ENCODE measurements at places on chromosomes 2 and 18. TPM values are rescaled to one million over a fixed set of nuclear protein-coding genes. Genes with fewer than 3 reads are reported as not detected.

Gene CPO
- polyA plus RNA-seq, result 0.90 TPM

Gene REG1B
- not detected for polyA plus RNA-seq

Gene TACR1
- polyA plus RNA-seq, result 3.6 TPM

Gene IL18RAP
- polyA plus RNA-seq, result not detected

Gene ACOXL
- 9.0 TPM for polyA plus RNA-seq

Gene ANKRD53
- 0.32 TPM for polyA plus RNA-seq

Gene SERPINB3
- 0.33 TPM for polyA plus RNA-seq

DNA sequence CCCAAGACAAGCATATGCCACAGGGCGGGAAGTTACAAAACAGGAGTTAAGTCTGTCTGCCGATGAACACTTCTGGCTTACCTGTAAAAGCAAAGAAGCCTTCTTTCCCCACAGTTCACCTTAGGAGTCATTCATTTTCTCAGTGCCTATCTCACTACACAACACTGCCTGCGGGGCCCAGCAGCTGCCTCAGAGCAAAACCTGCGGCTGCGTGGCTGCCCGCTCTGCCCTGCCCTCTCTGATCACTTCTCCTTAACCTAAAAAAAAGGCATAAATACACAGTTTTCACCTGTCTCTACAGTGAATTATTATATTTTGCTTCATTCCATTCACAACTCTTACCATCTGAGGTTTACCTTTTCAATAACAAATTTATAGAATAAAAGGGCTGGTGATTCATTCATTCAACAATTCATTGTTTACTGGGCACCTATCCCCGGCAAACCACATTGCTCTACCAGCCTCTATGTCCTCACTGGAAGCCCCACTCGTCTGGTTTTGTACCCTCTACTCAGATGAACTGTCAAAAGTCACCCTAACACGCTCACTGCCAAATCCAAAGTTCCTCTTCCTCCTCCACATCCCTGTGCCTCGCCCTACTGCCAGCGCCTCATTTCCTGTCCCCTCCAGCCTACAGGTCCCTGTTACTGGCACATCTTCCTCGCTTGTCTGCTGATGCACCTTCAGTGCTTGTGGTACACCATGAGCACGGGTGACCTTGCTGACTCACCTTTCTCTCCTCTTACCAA, 31.4 kb downstream of the AFG3L2 start:
- no peaks in the 10 kb centered on the region for H3K4me1 ChIP-seq
- H3K27ac ChIP-seq, result peak overlapping the region; percentile 66
- DNase-seq, result no peak
- peaks cover 18% of the 10 kb centered on the region for H3K36me3 ChIP-seq
- H3K27me3 ChIP-seq, result no peaks in the 10 kb centered on the region

DNA sequence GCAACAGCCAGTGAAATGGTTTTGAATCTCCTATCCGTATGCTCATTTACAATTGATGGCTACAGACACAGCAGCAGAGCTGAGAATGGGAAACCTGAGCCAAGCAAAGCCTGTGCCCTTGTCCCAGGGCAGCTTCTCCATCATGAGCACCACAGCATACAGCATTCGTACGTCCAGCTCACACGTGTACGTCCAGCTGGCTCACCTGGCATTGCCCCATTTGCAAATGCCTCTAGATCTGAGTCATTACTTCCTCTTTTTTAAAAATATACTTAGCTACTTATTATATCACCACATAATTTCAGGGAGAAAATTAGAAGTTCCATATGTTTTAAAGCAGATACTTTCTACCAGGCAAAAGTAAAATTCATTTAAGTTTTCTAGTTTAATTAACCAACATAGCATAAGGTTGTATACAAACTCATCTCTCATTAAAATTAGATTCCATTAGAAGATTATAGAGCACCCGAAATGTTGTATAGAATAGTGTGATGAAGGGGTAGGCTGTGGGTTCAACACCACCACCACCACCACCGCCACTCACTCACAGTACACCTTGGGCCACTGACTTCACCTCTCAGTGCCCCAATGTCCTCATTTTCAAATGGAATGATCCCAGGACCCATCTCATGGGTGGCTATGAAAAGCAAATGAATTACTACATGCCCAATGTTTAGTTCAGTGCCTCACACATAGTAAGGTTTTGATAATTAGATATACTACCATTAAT, 31.4 kb upstream of the TMEM177 start:
- H3K4me1 ChIP-seq, result peaks cover 5% of the 10 kb centered on the region
- no peaks in the 10 kb centered on the region for H3K27me3 ChIP-seq
- no peak overlapping the region for H3K27ac ChIP-seq
- no peaks in the 10 kb centered on the region for H3K36me3 ChIP-seq
- no peak overlapping the region for H3K4me3 ChIP-seq

GRCh38 chr18:36568487-36568886, 260.3 kb downstream of the TPGS2 start:
- no peak for DNase-seq
- H3K27ac ChIP-seq, result no peak overlapping the region
- H3K4me1 ChIP-seq, result peaks cover 22% of the 10 kb centered on the region
- no peaks in the 10 kb centered on the region for H3K36me3 ChIP-seq

DNA sequence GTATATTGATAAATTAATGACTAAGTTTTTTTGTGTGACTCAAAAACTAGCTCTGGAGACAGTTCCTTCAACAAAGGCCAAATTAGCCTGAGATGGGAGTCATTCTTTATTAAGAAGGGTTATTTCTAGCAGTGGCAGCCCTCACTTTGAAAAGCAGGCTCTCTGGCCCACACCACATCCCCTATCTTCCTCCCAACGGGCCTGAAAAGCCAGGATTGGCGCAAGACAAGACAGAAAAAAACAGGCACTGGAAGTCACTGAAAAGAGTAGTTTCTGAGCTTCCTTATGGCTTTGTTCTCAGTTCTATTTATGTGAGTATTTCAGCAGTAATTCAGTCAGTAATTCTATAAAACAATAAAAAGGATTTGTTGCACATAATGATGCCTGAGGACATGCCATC, 149.0 kb downstream of the LAMA3 start:
- DNase-seq, result no peak
- H3K27ac ChIP-seq, result no peak overlapping the region
- H3K4me3 ChIP-seq, result no peak overlapping the region
- no peaks in the 10 kb centered on the region for H3K36me3 ChIP-seq

GRCh38 chr2:20419007-20419576, 27.8 kb upstream of the RHOB start:
- no peak overlapping the region for H3K27ac ChIP-seq
- no peak overlapping the region for H3K4me3 ChIP-seq

DNA sequence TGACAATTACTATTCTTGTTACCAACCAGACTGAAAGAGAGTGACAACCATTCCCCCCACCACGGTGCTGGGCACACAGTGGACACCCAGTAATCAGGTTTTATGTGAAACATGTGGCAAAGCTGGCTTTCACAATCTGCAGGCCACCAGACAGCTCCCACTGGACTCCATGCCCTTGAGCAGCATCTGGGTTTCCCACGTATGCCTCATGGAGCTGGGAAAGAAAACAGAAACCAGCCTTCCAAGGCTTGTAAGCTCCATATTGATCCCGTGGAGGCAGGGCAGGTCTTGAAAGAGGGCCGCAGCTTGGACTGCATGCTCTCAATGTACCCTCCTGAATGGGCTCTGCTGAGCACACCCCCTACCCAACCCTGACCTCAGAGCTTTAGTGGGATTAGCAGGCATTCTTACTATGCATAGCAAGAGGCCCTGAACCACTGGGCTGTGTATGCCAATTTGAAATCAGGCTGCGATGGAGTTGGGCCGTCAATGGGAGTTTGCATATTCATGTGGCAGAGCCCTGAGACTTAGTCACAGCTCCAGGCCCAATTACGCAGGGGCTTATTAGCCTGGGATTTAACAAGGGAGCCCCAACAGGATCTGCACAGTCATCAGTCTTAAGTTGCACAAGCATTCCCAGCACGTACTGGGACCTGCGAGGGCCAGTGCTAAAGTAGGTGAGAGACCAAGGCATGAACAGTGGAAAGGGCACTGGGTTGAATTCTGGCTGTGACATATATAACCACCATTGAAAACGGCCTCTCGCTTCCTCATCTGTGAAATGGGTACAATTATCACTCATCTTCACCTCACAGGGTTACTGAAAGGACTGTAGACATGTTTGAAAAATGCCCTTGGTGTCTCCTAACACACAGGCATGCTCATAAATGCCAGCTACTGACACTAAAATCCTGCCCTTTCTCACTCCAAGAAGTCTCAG, 10.5 kb downstream of the C1QL2 start:
- peak; percentile 34 for DNase-seq
- no peak overlapping the region for H3K27ac ChIP-seq
- peaks cover under 1% of the 10 kb centered on the region for H3K4me1 ChIP-seq
- H3K27me3 ChIP-seq, result no peaks in the 10 kb centered on the region
- H3K36me3 ChIP-seq, result no peaks in the 10 kb centered on the region

DNA sequence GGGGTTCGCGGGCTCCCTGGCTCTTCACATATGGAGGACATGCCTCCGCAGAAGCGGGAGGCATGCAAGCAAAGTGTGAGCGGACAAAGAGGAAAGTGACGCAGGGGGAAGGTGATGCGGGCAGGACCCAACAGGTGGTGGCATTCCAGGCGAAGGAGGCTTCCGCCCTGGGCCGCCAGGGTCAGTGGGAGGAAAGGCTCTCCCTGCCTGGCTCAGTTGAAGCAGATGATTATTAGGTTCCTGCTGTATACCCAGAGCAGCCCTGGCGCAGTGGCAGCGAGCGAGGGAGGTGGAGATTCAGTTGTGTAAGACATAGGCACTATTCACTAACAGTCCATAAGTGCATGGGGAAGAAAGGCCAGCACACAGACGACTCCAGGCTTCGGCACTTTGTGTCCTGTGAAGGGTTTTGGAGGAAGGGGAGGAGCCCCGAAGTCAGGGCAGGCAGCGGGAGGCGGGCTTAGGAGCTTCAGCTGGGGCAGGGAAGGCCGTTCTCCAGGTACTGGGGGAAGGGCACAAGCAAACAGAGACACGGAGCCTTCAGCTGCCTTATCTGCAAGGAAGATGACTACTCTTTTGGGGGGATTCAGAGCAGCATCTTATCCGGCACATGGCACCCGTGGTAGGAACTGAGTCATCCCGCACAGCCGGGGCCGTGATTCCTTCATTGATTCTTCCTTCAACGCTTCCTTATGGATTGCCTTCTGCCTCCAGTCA, 89.8 kb downstream of the TGOLN2 start:
- peak overlapping the region; percentile 47 for H3K4me3 ChIP-seq
- H3K4me1 ChIP-seq, result peaks cover 90% of the 10 kb centered on the region
- H3K27me3 ChIP-seq, result no peaks in the 10 kb centered on the region
- peak overlapping the region; percentile 96 for H3K27ac ChIP-seq
- DNase-seq, result peak; percentile 95
- peaks cover 4% of the 10 kb centered on the region for H3K36me3 ChIP-seq

- no peak for DNase-seq
- no peaks in the 10 kb centered on the region for H3K27me3 ChIP-seq
- no peaks in the 10 kb centered on the region for H3K36me3 ChIP-seq
- H3K4me3 ChIP-seq, result no peak overlapping the region
Observed at GRCh38 chr2:133993160-133993559, 260.7 kb upstream of the MGAT5 start.

- H3K4me1 ChIP-seq, result no peaks in the 10 kb centered on the region
- DNase-seq, result no peak
- no peak overlapping the region for H3K4me3 ChIP-seq
- H3K27ac ChIP-seq, result no peak overlapping the region
Observed at GRCh38 chr18:13461469-13461868, 242.9 kb downstream of the LDLRAD4 start.

DNA sequence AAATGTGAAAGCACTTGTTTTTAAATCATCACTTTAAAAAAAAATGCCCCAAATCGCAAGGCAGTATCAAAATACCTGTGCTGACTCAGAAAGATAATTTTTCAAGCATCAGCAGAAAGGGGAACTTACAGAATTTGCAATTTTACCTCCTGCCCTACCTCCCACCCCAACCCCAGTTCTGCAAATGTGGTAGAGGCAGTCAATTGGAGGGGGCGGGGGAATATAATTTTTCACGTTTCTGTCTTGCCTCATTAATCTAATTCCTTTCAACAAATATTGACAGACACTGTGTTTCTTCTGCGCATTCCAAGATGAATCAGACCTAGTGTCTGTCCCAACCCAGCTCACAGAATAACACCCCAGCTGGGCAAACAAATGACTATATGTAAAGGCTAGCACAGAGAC, 76.8 kb downstream of the ALPK2 start:
- no peaks in the 10 kb centered on the region for H3K4me1 ChIP-seq
- H3K4me3 ChIP-seq, result no peak overlapping the region
- H3K27ac ChIP-seq, result no peak overlapping the region
- H3K27me3 ChIP-seq, result no peaks in the 10 kb centered on the region
- no peaks in the 10 kb centered on the region for H3K36me3 ChIP-seq

GRCh38 chr2:224954980-224955379, 87.3 kb downstream of the DOCK10 start:
- peaks cover 8% of the 10 kb centered on the region for H3K4me1 ChIP-seq
- DNase-seq, result no peak
- no peaks in the 10 kb centered on the region for H3K27me3 ChIP-seq
- H3K4me3 ChIP-seq, result no peak overlapping the region
- no peaks in the 10 kb centered on the region for H3K36me3 ChIP-seq

- no peak overlapping the region for H3K27ac ChIP-seq
- H3K36me3 ChIP-seq, result no peaks in the 10 kb centered on the region
- H3K4me3 ChIP-seq, result no peak overlapping the region
Observed at GRCh38 chr18:79566771-79567431, 112.7 kb upstream of the CTDP1 start.

DNA sequence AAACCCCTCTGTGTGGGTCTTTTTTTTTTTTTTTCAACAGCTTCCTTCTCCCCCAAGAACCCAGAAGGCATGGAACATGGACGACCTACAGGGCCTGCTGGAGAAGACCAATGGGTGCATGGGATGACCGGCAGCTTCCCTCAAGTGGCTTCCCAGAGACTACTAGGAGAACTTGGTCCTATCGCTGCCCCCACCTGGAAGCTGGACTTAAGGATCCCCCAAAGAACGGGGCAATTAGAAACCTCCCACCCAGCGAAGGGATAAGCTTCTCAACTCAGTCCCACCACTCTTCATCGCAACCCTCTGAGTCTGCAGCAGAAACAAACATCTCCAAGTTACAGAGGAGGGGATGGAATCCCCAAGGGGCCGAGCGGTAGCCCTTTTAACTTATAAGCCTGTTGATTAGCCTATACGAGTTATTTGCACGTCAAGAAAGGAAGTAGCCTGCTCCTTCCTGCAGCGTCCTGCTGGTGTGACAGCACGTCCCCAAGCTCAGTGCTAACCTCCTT, 1.4 kb downstream of the ACTR1B start:
- DNase-seq, result peak; percentile 26
- peaks cover 18% of the 10 kb centered on the region for H3K4me1 ChIP-seq
- no peaks in the 10 kb centered on the region for H3K36me3 ChIP-seq
- H3K27me3 ChIP-seq, result no peaks in the 10 kb centered on the region

- no peaks in the 10 kb centered on the region for H3K27me3 ChIP-seq
- peaks cover 14% of the 10 kb centered on the region for H3K4me1 ChIP-seq
- no peaks in the 10 kb centered on the region for H3K36me3 ChIP-seq
- DNase-seq, result no peak
- H3K4me3 ChIP-seq, result no peak overlapping the region
Observed at GRCh38 chr2:45276914-45277313, 267.7 kb upstream of the SIX2 start.

All from GM23338 (cell line).